Activated T-cell treated with anti-CD3 and anti-CD28 coated beads, Interleukin-2, amount 50 U/mL, for 72 hours (primary cell): ENCODE measurements at places on chromosomes 1 and 21.

GRCh38 chr21:28871388-28872010 lies 121.2 kb downstream of the LTN1 start:
- DNase-seq, result no peak

GRCh38 chr1:39640861-39641260 lies 1.4 kb upstream of the HEYL start:
- DNase-seq, result no peak

GRCh38 chr1:3735027-3735681 lies 17.1 kb upstream of the CCDC27 start:
- DNase-seq, result no peak

DNA sequence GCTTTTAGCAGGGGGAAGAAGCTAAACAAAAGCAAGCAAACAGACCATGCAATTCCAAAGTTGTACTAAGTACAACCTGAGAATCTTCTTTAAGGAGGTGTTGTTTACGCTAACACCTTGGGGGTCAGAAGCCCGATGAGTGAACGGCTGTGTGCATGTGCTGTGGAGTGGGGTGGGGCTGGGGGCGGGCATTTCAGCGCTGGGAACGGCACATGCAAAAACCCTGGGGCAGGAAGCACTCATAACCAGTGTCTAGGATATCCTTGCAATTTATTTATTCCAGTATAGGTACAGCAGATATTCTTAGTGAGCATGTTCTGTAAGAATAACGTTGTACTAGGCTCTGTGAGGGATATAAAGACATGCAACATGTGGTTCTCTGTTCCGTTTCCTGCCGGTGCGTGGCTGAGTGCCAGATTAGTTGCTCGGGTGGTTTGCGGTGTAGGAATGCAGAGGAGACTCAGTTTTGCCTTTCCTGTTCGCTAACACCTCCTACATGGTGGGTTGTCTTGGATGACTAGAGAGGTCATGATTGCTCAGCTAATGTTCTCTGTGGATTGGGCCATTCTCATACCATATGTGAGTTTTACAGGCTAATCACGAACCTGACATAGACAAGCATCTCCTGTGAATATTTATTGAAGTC lies 3.7 kb downstream of the FASLG start:
- peak; percentile 94 for DNase-seq

GRCh38 chr1:23118957-23119792 lies 49.5 kb downstream of the LUZP1 start:
- peak; percentile 40 for DNase-seq

GRCh38 chr1:177891809-177892208 lies 78.0 kb downstream of the SEC16B start:
- no peak for DNase-seq

DNA sequence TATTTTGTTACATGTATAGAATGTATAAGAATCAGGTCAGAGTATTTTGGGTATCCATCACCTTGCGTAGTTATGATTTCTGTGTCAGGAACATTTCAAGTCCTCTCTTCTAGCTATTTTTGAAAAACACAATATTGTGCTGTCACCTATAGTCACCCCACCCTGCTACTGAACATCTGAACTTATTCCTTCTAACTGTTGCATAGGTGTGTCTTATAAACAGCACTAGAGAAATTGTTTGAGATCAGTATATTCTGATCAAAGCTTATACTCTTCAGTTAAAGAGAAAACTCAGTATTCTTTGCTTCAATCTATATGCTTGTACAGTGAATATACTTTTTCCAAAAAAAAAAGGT lies 96.0 kb downstream of the ASH1L start:
- DNase-seq, result no peak
